ENCODE measurements at places on chromosomes 11 and 22. TPM values are rescaled to one million over a fixed set of nuclear protein-coding genes. Genes with fewer than 3 reads are reported as not detected.

- no peak for DNase-seq
Measured at GRCh38 chr22:23836281-23836680, 2.5 kb downstream of the DERL3 start.

GRCh38 chr11:66279092-66279734 is 1.2 kb downstream of the CNIH2 start:
- DNase-seq = no peak

GGTLC2 gene
- not detected for total RNA-seq

- DNase-seq = no peak
Measured at GRCh38 chr11:118666371-118666770, 13.1 kb downstream of the TREH start.

DUSP8 gene
- total RNA-seq = 0.37 TPM

DNA sequence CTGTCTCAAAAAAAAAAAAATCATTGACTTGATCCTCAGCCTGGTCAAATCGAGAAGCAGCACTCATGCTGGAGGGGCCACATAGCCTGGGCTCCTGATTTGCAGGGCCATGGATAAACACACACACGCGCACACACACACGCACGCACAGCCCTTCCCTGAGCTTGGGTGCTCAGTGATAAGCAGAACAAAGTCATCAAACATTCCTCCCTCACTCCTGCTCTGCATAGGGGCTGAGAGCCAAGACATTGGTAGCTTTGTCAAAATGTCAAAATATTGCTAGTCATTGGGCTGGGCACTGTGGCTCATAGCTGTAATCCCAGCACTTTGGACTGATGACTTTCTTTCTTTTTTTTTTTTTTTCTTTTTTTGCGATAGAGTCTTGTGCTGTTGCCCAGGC is 34.0 kb upstream of the A4GALT start:
- DNase-seq = no peak

Measured in dermis blood vessel endothelial cell (primary cell).